BE2C (cell line): ENCODE measurements at places on chromosomes 1 and 21.

DNA sequence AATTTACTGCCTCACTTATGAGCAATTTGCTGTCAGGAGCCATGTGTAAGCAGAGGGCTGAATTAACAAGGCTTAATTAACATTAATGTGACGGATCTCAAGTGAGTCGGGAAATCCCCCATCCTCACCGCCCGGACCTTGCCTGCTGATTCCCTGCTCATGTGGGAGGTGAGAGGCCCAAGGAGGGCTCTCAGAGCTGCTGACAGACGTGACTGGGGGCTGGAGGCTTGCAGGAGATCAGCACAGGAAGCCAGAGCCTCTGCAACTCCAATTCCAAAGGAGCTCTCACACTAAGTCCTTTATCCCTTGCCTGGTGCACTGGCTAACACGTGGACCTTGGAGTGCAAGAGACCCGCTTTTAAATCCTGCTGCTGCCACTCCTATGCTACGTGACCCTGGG, 19.4 kb downstream of the LRP8 start:
- DNase-seq: no peak

GRCh38 chr1:207084701-207085180, 3.9 kb upstream of the C4BPB start:
- DNase-seq: peak; percentile 44

DNA sequence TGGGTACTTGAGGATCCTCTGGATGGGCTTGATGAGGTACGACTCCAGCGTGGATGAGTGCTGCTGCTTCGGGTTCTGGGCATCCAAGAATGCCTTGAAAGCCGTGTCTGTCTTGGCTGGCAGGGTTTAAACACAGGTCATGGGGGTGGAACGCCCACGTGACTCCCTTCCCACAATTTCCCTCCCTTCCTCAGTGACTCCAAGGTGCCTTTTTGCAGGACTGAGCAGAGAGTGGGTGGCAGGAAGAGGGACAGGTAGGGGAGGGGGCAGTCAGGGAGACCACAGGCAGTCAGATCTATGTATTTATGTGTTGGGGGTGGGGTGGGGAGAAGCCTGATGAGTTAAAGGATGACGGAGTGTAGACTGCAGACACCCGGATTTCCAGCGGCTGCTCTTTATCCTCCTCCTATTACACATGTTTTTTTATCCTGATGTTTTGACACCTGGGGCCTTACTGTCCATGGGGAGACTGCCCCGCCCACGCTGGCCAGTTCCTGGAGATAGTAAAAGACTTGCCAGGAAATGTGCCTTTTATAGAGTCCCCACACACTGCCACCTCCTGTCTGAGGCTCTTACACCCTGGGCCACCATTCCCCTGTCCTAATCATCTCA, 103.2 kb upstream of the KRTAP19-8 start:
- DNase-seq: no peak

DNA sequence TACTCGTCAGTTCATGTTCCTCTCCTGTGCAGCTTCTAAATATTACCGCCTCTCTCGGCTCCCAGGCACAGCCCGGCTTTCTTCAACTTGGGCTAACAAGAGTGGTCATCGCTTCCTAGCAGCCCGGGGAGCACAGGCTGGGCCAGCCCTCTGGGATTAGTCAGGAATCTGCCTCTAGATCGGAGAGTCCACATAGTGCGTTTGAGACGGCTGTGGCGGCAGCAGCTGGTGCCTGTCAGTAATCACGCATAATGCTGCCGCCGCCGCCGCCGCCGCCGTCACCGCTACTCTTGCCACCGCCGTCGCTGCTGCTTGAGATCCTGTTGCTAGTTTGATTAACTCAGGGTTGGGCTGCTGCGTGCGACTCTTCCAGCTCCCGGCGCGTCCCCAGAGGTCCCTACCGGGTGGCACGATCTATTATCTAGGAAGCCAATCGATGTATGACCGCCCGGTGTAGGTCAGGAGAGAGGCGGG, at the start of gene RXRG:
Gene RXRG (minus strand): TSS at position 230 of the 474 bp plus-strand sequence. CDS start 233 bp downstream, outside the sequence.
- DNase-seq: peak; percentile 31

- DNase-seq: no peak
Observed at GRCh38 chr1:64940025-64940424, 26.3 kb downstream of the JAK1 start.
